ENCODE measurements at places on chromosomes 2 and 18. TPM values are rescaled to one million over a fixed set of nuclear protein-coding genes. Genes with fewer than 3 reads are reported as not detected.

The SULT1C2 gene
- not detected for total RNA-seq

The TRIM54 gene
- total RNA-seq, result not detected

The C2orf78 gene
- 0.08 TPM for total RNA-seq

The AQP12A gene
- not detected for total RNA-seq

The ANKRD30B gene
- total RNA-seq, result not detected

Data from activated T-helper 17 cell treated with anti-CD3 and anti-CD28 coated beads, Interleukin-2, amount 50 U/mL, for 72 hours (primary cell).